ENCODE measurements at places on chromosomes 12 and 14.

- no peak for DNase-seq
Observed at GRCh38 chr14:45798659-45799058, 545.7 kb upstream of the MIS18BP1 start.

DNA sequence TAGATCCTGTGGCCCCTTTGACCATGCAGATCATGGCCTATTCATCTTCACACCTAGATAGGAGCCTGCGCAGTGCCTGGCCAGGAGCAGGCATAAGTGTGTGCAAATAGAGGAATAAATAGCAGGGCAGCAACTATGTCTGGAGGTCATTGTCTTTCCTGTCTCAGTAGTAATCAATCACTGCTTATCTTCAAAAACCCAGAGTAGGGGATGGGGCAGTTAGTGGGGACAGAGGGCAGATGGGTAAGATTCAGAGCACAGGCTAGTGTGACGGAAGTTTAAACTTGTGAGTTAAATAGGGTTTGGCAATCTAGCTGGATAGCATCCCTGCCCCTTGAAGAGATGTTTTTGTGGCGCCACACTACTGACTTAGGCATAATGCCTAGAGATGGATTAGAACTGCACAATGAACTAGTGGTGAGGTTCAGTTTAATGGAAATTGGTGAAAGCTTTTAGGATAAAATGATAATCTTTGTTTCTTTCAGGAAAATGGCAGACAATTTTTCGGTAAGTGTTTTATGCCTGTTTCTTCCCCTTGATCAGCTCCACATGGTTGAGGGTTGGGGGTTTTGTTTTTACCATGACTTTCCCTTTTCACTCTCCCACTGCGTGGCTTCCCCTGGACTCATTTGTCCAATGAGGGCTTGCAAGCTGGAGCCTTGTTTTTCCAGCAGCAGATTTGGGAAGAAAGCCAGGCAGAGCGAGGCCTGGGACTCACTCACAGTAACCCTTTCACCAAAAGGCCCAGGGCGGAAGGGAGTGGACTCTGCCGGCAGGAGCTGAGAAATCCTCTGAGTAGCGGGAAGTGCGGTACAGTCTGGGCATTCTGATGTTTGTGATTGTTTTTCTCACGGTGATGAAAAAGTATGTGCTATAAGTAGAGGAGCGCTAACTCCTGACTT lies 8.1 kb downstream of the LGALS3 start:
- DNase-seq: no peak

GRCh38 chr12:58452546-58452945 lies 467.8 kb downstream of the LRIG3 start:
- DNase-seq: no peak

GRCh38 chr12:117045160-117046010 lies 53.8 kb downstream of the TESC start:
- DNase-seq: no peak

DNA sequence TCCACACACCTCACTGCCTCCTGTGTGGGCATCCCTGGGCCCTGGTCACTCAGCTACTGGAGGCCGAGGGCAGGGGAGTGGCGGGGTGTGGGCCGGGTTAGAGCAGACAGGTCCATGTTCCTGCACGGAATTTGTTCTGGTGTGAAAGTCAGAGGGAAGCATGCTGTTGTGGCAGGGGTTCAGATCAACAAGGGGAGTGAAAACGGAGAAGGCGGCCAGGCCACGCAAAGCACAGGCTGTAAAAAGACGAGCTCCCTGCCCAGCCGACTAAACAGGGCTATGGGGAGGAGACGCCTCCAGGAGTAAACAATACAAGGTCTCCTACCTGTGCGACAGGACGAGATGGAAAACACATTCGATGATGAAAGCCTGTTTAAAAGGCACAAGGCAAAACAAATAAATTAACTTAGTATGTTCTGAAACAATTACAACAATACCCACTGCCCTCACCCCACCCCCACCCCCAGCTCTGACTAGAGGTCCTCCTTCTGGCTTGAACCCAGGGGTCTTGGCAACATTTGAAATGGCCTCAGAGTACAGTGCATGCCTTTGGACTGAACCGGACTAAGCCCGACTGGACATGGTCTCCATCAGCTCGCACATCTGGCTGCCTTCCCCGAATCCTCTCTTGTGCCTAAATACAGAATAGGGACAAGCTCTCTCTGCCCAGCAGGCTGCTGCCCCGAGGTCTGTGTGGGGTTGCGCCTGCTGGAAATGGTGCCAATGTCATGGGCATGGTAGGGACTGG lies 274.9 kb upstream of the DIO3 start:
- no peak for DNase-seq

DNA sequence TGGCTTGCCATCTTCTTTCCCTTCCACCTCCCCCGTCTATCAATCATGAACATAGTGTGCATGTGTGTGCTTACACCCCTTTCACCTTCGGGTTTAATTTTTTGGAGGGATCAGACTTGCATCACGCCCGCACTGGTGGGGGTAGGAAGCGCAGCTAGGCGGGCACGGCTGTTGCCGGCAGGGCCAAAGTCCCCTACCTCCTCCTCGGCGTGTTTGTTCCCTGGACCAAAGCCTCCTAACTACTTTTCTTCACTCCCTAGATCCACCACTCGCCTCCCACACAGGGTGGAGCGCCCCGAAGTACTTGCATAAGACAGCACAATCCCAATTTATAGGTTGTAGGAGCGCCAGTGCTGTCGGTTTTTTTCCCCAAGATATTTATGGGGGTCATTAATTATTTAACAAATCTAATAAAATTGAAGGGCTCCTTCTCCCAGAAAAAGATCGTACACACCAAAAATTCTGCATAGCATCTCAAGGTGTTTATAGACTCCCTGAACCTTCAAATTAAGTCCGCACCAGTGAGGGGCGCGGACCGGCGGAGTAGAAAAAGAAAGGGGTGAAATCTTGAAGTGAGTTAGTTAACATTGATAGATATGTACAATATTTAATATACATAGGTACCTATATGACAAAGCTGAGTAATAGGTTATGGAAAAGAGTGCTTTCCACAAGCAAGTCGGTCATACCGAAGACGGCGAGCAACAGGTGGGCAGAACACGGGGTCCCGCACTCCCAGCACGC lies 717 bp downstream of the PKP2 start:
- no peak for DNase-seq

DNA sequence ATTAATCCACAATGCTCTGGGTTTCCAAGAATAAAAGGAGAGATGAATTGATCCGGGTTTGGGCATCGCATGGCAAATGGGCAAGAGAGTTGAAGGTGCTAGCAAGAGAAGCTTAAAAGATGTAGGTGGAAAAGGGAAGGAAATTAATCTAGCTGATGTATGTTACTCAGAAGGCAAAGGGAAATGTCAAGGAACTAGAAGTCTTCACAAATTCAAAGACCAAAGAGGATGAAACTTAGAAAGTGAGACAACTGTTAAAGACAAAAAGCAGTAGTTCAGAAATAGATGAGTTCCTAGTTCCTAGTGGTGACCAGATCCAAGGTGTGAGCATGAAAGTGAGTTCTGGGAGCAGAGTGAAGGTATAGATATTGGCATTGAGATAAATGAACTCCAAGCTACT lies 228.3 kb downstream of the SEC23A start:
- no peak for DNase-seq

Measured in SK-N-MC (cell line).